ENCODE measurements at places on chromosomes 12 and 14. TPM values are rescaled to one million over a fixed set of nuclear protein-coding genes. Genes with fewer than 3 reads are reported as not detected.

TMEM132D gene
- not detected for total RNA-seq

NYNRIN gene
- 27.3 TPM for total RNA-seq

- DNase-seq = no peak
Measured at GRCh38 chr12:93178154-93178878, 199.4 kb upstream of the NUDT4 start.

DNA sequence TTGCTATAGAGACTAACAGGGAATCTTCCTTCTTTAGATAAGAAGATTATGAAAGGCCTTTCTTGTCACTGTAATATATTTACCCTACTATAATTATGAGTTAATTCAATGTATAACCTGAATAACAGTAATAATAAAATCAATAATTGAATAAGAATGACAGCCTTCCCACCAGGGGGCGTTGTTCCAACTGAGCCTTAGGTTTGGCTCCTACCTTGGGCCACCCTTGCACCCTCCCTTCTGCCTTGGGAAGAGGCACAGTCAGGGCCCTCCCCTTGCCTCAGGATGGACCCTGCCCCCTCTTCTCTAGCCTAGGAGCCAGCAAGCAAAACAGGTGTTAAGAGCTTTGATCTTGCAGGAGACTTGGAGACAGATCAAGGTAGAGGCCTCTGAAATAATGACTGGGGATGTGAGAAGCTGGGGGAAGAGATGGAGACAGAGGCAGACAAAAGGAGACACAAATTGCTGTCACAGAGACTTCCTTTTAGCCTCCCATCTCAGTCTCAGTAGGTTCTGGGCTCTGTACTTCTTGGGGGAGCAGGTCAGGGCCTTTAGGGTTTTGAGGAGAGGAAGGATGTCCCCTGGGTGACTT lies 40.1 kb upstream of the CISTR start:
- no peak for DNase-seq

SLC38A4 gene
- 0.23 TPM for total RNA-seq

- DNase-seq = no peak
Measured at GRCh38 chr12:66244446-66244845, 55.4 kb downstream of the IRAK3 start.

GRCh38 chr12:126784328-126784921 lies 1482.5 kb upstream of the TMEM132C start:
- no peak for DNase-seq

DNA sequence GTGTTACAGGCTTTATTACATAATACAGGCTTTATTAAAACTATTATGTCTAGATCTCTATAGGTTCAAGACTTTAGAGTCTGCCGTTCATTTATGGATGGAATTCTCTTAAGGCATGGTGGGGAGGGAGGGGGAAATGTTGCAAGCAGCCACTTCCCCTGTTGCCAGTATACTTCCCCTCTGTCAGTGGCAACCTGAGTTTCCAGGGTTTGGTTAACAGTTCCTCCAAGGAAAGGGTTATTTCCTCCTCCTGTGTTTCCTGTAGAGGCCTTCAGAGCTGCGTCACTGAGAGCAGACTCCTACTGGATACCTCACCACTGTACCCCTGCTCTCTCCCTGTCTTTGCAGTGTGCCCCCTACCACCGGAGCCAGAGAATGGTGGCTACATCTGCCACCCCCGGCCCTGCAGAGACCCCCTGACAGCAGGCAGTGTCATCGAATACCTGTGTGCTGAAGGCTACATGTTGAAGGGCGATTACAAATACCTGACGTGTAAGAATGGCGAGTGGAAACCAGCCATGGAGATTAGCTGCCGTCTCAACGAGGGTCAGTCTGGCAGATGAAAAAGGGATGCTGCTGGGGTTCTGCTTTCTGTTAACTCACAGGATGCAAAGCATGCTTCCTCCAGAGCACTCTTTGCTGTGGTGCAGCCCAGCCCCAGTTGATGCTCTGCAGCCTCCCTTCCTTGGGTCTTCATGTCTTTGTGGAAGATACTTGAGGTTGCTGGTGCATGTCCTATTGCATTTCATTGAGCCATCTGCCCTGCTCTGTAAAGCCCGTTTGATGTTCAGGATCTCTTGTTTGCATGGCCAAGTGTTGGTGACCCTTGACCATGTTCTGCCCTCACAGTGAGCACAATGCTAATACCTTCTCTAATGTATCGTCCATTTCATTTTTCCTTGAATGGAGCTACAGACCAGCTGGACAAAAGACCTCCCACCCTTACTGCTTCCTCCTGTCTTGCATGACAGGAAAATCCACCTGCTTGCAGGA lies 63.6 kb upstream of the SRSF5 start:
- DNase-seq = no peak

RHEBL1 gene
- total RNA-seq = 0.22 TPM

- DNase-seq = peak; percentile 33
Measured at GRCh38 chr12:93741659-93742109, 64.5 kb downstream of the CRADD start.

DNA sequence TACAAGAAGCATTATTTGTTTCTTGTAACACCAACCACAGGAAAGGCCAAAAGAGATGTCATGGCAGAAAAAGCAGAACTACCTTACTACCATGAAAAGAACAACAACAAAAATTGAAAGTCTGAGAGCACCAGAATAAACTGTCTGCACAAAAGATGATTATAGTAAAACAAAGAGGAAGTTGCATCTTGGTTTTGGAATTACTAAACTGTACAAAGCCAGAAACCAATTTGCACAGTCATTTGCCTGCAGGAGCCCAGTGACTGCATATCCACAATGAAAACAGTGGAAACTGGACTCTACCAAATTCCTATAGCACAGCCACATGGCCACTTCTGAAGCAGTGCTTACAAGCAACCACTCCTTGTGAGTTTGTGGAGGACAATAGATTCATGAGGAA lies 276.2 kb downstream of the SSPN start:
- DNase-seq = no peak

GRCh38 chr12:59459966-59460660 lies 135.7 kb upstream of the SLC16A7 start:
- no peak for DNase-seq

GRCh38 chr12:27915021-27915420 lies 57.5 kb downstream of the PTHLH start:
- no peak for DNase-seq

- DNase-seq = no peak
Measured at GRCh38 chr14:55532645-55533344, 47.2 kb upstream of the KTN1 start.

KERA gene
- not detected for total RNA-seq

Measured in ovary (tissue), 10 donors.